Cerebellar cortex (tissue), 1 donor: ENCODE measurements at places on chromosomes 6 and 20.

- DNase-seq = no peak
Observed at GRCh38 chr20:8489094-8489883, 357.2 kb downstream of the PLCB1 start.

DNA sequence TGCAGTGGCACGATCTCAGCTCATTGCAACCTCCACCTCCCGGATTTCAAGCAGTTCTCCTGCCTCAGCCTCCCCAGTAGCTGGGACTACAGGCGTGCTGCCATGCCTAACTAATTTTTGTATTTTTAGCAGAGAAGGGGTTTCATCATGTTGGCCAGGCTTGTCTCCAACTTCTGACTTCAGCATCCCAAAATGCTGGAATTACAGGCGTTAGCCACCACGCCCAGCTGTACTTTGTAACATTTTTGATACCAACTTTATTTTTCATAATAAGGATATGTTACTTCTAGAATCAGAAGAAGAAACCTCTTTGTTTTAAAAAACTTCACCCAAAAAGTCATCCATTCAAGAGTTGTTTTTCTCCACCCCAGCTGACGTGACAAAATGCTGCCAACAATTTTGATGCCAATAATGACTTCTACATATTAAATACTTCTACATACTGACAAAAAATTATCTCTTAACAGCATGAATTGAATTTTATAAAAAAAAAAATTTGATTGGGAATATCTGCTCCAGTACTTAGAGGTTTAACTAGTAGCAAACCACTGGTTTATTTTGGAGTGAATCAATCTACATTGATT lies 22.5 kb upstream of the PRIM2 start:
- DNase-seq = no peak

DNA sequence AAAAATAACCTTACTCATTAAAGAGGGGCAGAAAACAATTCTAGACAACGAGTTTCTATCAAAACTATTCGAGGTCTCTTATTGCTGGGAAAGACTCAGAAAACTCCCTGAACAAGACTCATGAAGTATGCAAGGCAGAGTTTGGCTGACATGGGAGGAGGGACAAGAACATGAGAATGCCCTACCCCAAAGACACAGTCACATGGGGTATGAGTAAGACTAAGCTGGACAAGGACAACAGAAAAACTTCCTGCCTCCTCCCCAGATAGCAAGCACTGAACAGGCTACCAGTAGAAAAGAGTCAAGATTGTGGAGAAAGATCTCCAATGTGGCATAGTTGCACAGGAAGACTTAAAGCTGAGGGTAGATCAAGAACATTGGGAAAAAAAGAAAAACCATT lies 39.7 kb upstream of the PHIP start:
- no peak for DNase-seq

DNA sequence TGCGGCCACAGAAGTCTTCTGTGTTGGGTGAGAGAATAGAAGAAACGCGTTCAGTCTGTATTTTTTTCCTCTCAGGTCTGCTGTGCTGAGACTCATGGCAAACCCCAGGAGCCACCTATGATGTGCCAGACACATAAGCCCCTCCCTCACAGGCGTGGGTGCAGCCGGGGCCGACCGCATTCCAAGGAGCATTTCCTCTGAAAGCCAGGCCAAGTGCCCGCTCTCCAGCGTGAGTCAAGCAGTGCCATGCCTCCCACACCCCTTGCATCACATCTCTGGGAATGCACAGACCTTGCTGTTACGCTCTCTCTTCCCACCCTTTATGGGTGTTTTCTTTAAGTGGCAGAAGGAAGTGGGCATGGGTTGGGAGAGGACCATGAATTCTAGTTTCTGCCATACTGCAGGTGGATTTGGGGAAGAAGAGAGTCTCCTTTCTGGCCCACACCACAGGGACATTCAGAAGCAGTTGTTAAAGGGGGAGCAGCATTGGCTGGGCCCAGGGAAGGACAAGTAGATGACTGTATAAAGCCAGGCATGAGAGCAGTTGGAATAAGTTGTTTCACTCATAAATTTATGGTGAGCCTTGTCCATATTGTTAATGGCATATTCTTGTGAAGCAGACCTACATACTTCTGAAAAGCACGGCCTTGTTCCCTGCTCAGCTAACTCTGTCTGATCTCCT lies 37.1 kb upstream of the TFAP2A start:
- DNase-seq = no peak

GRCh38 chr6:119426619-119427018 lies 77.1 kb upstream of the MAN1A1 start:
- DNase-seq = no peak

DNA sequence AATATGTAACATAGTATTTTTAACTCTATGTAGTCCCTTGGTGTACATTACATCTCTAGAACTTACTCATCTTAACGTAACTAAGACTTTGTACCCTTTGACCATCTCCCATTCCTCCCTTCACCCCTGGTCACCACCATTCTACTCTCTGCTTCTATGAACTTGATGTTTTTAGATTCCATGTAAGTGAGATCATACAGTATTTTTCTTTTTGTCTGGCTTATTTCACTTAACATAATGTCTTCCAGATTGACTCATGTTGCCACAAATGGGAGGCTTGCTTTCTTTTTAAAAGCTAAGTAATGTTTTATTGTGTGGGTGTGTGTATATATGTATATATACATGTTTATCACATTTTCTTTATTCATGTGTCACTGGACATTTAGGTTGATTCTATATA lies 55.8 kb downstream of the TMEM200A start:
- no peak for DNase-seq
